Stimulated activated CD4-positive, alpha-beta T cell treated with anti-CD3 and anti-CD28 coated beads, Interleukin-4, amount 100 ng/mL, for 24 hours (primary cell): ENCODE measurements at places on chromosomes 16 and 17.

GRCh38 chr16:85197611-85198566 lies 85.6 kb upstream of the CIBAR2 start:
- DNase-seq, result no peak

GRCh38 chr17:61469949-61470348 lies 17.7 kb downstream of the TBX4 start:
- DNase-seq, result no peak

DNA sequence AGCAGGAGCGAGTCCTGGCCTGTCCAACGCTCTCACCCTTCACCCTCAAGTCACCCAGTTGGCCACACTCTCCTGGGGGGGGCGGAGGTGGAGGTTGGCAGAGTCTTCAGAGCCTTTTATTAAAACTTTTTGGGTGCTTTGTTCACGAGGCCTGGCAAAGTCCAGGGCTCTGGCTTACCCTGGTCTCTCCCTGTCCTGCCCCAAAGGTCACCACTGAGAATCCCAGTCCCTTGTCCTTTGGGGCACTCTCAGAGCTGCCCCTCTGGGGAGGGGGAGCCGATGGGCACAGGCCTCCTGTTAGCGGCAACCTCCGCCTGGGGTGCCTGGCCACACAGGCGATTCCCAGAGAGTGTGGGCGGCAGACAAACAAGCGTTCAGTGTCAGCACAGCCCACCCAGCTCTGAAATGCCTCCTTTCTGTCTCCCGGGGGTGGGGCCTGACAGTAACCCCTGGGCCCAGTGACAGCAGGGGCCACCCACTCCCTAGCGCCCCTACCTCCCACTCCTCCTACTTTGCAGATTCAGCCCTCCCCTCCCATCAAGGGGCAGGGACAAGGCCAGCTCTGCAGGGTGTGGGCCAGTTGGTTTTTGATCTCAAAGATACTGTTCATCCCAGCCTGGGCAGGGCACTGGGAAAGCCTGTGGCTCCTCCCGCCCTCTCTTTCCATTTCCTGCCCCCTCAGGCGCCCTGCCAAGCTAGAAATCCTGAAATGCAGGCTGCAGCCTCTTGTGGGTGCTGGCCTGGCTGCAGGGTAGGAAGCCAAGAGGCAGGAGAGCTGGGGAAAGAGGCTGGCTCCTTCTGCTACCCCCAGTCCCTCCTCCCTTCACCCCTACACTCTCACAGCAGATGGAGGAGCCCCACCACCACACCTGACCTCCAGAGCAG lies 36.6 kb upstream of the EMP2 start:
- no peak for DNase-seq

- DNase-seq, result no peak
These were observed 120.5 kb downstream of the ZFHX3 start for GRCh38 chr16:72927199-72928089.

GRCh38 chr17:77990301-77990700 lies 31.8 kb downstream of the TNRC6C start:
- DNase-seq, result no peak

DNA sequence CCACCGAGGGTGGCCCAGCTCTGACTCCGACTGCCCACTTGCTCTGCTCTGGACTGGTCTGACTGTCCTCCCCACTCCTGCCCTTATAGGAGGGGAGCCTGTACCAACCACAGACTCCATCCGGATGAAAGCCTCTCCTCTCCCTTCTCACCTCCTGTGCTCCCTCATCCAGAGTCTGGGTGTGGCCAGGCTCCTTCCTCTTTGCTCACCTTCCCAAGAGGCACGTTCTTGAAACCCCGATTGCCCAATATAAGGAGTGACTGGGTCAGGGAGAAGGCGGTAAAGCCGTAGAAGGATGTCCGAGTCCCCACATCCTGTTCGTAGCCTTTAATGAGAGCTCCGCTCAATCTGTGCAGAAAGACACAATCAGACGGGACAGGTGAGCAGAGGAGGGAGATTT lies 17.1 kb downstream of the ST6GALNAC1 start:
- DNase-seq, result no peak

- peak; percentile 78 for DNase-seq
These were observed 56.8 kb downstream of the BEAN1 start for GRCh38 chr16:66483689-66484452.

- no peak for DNase-seq
These were observed 61.4 kb downstream of the NFATC3 start for GRCh38 chr16:68146585-68146984.

GRCh38 chr17:81436294-81436849 lies 41.1 kb downstream of the BAHCC1 start:
- no peak for DNase-seq

GRCh38 chr17:75701288-75701687 lies 20.0 kb upstream of the ITGB4 start:
- no peak for DNase-seq

GRCh38 chr17:44112284-44113280 lies 10.9 kb downstream of the HDAC5 start:
- no peak for DNase-seq

GRCh38 chr16:58038219-58038641 lies 12.7 kb downstream of the MMP15 start:
- DNase-seq, result no peak

DNA sequence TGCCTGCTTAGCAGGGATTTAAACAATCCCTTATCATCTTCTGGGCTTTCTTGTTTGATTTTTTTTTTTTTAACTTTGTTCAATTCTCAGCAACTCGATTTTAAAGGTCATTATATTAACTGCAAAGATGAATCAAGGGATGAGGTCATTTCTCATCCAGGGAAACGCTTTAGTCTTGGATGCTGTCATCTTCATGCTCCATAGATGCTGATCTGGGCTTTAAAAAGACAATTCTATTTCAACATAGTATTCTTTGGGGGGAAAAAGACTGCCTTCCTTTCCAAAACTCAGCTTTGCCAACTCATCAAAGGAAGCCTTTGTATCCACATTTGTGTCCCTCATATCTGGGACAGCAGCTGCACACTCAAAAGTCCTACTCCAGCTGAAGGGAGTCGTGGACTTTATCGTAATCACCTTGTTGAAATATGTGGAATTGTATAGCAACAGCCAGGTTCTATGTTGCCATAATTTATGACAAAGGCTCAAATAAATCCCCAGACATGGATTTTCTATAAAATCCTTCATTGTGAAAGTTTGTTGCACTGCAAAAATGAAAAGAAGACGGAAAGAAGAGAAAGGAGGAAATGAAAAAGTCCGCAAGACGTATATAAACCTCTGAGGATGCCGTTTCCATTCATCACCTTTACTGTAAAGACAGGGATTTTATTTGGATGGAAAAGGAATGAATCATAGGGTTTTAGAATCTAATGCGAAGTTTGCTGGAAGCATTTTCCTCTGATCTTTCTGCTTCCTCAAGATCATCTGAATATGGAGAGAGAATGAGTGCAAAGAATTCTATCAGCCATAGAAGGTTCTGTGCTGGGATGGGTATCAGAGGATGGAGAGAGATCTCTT lies 48.6 kb upstream of the XYLT1 start:
- DNase-seq, result no peak

DNA sequence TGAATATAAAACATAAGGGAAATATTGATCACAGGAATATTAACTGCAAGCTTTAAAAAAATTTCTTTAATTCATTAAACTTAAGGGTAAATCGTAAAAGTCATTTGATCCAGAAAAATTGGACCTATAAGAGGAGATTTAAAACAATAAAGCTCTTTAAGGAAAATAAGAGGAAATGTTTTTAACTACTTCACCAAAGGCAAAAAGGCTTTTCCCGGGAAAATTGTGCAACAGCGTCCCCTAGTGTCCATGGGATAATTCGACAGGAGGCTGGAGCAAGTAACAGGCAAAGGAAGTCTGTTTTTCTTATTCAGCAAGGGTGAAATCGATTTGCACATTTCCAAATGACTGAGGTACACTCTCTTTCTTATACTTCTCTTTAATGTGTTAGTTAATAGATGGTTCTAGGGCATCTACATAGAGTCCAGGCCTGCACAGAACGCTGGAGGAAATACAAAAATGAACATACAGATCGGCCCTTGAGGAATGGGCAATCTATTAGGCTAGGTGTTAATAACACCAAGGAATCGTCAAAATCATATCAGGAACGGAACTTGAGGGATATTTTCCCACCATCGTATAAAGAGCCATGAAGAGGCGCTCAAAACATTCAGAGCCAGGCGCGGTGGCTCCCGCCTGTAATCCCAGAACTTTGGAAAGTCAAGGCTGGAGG lies 61.4 kb downstream of the ZNF18 start:
- DNase-seq, result no peak

DNA sequence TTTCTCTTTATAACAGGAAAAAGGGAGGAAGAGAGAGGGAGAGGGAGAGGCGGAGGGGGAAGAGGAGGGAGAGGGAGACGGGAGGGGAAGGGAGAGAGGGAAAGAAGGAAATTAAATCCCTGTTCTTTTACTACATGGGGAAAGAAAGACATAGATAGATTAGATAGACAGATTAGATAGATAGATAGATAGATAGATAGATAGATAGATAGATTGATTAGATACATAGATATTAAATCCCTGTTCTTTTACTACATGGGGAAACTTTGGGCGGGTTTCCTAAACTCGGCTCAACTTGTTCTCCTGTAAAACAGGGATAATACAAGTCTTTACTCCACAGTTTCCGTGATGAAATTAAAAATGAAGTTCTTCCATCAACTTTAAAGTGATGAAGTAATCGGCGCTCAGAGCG lies 661 bp downstream of the RFWD3 start:
- no peak for DNase-seq

GRCh38 chr16:86534779-86535615 lies 20.0 kb downstream of the MTHFSD start:
- no peak for DNase-seq

DNA sequence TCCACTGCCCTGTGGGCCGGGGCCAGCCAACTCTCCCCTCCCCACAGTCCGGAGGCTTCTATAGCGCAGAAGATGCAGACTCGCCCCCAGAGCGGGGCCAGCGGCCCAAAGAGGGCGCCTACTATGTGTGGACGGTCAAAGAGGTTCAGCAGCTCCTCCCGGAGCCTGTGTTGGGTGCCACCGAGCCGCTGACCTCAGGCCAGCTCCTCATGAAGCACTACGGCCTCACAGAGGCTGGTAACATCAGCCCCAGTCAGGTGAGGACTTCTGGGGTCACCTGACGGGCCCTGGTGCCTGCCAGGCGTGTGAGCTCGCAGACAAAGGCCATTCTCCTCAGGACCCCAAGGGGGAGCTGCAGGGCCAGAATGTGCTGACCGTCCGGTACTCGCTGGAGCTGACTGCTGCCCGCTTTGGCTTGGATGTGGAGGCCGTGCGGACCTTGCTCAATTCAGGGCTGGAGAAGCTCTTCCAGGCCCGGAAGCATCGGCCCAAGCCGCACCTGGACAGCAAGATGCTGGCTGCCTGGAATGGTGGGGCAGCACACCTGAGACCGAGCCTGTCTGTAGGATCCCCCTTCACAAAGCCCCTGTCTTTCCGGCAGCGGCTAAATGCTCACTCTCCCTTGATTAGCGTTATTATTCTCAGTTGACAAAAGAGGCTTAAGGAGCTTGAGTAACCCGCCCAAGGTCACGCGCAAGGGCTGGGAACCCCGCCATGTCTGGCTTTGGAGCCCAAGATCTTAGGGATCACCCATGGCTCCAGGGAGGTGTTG lies 3.9 kb downstream of the SPATA20 start:
- DNase-seq, result no peak

DNA sequence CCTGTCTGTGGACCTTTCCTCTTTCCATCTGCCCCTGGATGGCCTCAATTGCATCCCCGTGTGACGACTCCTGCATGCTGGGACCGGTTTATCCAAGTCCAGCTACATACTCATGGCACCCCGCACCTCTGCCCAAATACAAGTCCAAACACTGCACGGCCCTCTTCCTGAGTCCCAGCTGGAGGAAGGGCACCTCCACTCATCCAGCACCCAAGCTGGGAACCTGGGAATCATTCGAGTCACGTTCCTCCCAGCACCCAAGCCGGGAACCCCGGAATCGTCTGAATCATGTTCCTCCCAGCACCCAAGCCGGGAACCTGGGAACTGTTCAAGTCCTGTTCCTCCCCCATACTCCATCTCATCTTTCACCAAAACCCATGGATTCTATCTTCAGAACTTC lies 10.2 kb downstream of the TRARG1 start:
- no peak for DNase-seq

DNA sequence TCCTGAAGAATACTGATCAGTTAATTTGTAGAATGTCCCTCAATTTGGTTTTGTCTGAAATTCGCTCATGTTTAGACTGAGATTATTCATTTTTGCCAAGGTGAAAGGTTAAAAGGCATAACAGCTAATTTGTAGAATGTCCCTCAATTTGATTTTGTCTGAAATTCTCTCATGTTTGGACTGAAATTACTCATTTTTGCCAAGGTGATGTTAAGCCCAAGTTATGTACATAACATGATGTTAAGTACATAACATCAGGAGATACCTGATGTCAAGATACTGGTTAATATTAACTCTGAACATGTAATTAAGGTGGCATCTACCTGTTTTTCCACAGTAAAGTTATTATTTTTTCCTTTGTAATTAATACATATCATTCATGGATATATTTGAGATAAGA lies 243.4 kb upstream of the PMFBP1 start:
- no peak for DNase-seq

DNA sequence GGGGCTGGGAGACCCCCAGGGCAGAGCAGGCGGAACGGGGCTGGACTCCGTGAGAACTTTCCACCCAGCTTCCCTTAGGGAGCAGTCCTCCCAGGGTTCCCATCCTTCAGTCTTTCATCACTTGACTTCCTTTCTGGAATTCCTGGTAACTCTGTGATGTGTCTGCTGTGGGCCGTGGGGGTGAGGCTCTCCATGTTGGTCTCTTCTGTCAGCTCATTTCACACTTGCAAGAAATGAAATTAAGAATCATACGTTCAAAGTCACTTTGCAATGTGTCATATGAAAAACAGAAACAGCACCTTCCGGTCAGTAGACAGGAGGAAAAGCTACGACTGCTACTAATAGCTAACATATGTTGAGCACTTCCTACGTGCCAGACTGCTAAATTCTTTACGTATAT lies 5.4 kb upstream of the BBS2 start:
- no peak for DNase-seq

DNA sequence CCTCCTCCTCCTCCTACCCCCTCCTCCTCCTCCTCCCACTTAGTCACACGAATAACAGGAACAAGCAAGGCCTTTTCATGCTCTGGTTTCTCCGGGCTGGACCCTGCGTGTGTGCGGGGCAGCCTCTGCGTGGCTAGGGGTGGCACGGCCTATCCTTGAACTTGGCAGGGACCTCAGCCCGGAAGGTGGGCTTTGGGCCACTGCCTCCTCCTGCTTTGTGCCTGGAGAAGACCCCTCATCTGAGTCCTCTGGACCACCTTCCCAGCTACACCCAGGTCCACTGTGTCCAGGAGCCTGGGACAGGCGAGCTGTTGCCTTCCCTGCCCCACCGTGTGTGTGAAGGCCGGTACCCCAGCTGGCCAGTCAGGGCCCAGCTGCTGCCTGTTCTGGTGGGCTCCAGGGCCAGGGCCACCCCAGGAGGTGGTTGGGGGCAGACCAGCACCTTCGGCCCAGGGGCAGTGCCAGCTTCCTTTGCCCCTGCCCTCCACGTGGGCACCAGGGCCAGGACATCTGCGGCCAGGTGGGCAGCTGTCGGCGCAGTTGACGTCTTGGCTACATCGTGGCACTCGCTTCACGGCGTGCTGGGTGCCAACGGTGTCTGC lies 35.4 kb downstream of the GINS2 start:
- DNase-seq, result no peak
